ENCODE measurements at places on chromosomes 7 and 10. TPM values are rescaled to one million over a fixed set of nuclear protein-coding genes. Genes with fewer than 3 reads are reported as not detected.

Gene C10orf143
- under 0.01 TPM for total RNA-seq

Gene GPR85
- 3.4 TPM for total RNA-seq

Gene MKX
- 7.5 TPM for total RNA-seq

Gene LIPF
- total RNA-seq, result not detected

Gene ZNF862
- 10.5 TPM for total RNA-seq

Gene ASB10
- not detected for total RNA-seq

Gene TMEM236
- not detected for total RNA-seq

Gene SORCS1
- total RNA-seq, result not detected

Gene GAD2
- not detected for total RNA-seq

Gene PNLIPRP1
- total RNA-seq, result not detected

Gene EPC1
- 9.7 TPM for total RNA-seq

Gene MINDY4
- 8.5 TPM for total RNA-seq

Gene ZC3HAV1L
- total RNA-seq, result 9.2 TPM

Gene FAM25G
- total RNA-seq, result not detected

Gene POU6F2
- total RNA-seq, result not detected

Gene SSC4D
- 1.8 TPM for total RNA-seq

Gene GIMAP7
- total RNA-seq, result not detected

Data from myometrial cell (primary cell).